RCC 7860 (cell line): ENCODE measurements at places on chromosomes 11 and 22.

GRCh38 chr11:578276-579035 is 2.2 kb downstream of the PHRF1 start:
- DNase-seq: no peak

DNA sequence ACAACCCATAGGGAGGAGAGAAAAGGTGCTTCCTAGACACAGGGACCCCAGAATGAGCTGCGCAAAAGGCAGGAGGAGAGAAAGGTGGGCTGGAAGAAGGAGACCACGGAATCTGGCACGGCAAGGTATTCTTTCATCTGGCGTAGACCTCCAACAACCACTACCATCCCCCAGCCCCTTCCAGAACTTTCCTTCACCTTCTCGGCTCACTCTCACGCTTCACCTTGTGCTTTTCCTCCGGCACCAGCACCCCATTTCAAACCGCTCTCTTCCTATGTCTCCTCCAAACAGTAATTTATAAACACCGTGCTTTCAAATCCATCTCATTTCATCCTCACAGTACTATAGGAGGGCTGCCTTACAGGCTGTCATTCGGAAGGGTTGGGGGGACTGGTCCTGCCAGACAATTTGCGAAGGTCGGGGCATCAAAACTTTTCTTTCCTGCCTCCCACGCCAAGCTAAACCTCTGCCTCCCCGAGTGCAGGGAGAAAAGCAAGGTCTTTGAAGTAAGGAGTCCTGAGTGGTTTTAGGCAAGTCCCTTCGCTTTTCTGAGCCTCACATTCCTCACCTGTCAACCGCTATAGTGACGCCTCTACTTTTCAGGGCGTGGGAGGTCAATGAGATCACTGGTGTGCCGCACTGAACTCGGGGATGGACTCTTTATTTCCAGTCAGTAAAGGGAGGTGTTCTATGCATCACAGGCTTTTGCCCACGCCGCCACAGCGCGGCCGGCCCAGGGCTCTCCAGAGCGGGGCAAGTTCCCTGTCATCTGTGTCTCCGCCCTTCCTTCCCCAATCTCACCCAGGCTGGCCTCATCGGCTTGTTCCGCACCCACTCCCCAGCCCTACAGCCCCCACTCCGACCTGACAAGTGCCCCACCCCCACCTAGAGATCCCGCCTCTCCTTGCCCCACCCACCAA is 800 bp downstream of the KCTD21 start:
- peak; percentile 11 for DNase-seq

DNA sequence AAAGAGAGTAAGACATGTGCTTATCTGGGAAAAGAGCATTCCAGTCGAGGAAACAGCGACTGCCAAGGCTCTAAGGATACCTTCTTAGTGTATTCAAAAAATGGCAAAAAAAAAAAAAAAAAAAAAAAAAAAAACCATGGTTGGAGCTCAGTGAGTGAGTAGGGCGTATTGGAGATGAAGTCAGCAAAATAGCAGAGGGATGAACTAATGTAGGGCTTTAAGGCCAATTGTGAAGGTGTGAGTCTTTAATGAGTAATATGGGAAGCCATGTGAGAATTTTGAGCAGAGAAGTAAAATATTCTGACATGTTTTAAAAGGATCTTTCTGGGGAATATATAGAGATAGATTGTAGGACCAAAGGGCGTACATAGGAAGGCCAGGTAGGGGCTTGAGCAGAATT is 498.6 kb upstream of the ISX start:
- peak; percentile 66 for DNase-seq

DNA sequence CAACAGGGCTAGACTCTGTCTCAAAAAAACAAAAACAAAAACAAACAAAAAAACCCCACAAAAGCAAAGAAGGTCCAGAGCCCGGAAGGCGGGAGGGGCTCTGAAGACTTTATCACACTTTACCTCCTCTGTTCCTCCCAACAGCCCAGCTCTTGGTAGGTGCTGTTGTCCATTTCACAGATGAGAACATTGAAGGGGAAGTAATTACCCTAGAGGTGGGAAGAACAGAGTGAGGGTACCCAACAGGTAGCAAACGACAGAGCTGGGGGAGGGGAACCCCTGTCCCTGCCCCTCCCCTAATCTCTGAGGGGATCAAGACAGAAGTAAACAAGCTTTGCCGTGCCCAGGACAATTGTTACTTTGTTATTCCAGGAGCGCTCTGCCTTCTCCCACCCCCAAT is 1.0 kb upstream of the BIK start:
- no peak for DNase-seq

DNA sequence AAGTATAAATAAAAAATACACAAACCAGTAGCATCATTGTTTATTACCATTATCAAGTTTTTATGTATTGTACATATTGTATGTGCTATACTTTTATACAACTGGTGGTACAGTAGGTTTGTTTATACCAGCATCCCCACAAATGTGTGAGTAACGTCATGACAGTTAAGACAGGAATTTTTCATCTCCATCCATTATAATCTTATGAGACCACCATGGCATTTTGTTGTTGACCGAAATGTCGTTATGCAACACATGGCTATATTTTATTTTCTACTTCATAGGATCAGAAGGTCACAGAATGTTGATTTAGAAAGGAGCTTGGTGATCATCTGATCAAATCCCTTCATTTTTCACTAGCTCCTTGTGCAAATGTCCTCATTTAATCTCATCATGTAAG is 170.9 kb upstream of the NCAM1 start:
- DNase-seq: no peak
